ENCODE measurements at places on chromosomes 12 and 14.

DNA sequence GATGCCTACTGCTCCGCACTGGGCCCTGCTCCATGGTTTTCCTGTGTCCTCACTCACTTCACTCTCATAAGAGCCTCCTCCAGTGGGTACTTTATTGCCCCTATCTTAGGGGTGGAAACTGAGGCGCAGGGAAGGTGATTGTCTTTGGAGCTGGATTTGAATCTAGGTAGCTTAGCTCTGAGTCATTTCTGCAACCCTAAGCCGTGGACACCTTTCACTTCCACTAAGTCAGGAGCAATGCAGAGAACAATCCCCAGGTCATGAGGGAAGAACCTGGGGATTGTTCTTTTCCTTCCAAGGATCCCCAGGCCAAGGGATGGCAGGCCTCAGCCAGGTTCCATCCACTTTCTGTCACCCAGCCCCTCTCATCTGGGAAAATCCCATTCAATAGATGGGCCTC, 20.3 kb downstream of the VDR start:
- no peak for DNase-seq

DNA sequence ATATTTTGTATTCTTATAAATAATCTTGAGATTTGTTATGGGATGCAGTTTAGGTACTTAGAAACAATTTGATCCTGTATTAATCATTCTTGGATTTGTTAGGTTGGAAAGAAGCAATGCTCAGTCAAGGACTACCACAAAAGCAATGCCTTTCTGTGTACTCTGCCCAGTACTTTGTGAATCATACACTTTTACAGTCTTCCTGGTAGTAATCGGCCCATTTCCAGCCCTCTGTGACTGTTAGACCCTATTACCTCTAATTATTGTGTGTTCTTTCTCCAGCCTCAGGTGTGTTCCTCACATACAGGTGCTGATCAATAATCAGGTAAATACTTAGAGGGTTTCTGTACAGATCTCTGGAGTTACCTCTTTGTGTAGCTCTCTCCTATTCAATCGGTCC, 609.0 kb downstream of the KCNH5 start:
- no peak for DNase-seq

DNA sequence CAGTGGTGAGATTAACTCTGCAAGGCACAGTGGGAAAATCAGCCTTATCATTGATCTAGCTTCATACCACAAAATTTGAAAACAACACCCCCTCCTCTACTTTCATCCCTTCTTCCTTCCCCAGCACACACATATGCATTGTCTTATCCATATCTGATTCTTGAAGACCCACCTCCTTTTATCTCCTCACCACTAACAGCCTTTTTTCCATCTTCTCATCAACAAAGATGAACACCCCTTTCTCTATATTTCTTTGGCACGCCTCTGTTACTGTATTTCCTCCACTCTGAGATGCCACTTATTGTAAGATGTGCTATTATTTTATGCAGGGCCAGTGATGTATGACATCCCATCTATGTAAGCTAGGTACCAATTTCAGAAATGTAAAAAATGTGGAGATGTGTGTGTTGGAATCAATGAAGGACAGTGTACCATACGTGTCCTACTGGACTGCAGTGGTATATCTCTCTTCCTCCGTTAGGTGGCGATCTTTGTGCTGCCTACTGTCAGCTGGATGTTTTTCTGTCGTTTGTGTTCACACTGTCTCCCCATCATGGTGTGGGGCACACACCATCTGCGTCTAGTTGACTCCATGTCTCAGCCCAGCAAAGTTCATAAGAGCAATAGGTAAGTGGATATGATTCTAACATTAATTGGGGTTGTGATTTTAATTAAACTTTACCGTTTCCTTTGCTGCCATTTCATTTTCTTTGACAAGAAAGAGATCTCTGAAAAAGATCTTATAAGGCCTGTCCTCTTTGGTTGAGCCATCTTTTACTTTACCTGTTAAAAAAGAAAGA, 24.0 kb downstream of the CCDC38 start:
- DNase-seq: peak; percentile 4

- no peak for DNase-seq
These were observed 9.2 kb upstream of the RAD52 start for GRCh38 chr12:958588-959123.

DNA sequence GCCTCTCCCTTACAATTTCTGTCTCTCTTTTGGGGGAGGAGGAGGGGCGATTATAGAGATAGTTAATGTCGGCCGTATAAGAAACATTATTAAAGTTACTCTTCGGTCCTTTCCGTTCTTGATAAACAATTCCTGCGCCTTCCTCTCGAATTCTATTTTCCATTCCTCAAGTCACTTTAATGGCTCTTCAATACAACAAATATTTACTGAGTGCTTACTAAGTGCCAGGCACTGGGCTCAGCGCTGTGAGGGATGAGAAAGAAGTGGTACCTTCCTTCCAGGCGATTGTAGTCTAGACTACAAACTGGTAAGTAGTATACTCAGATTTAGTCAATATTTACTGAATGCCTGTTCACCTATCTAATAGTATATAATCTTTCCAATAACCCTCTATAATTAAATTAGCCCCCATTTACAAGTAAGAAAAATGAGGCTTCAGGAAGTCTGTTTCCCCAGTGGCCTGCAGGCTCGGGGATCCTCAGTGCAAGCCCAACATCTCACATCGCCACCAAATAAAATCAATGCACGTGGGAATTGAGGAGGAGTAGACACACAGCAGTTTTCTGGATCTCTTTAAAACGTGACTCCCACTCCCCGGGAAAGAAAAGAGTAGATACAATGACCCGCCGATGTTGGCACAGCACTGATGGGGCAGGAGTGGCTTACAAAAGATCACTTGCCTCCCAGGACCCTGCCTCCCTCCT, 589 bp upstream of the ZNF219 start:
- DNase-seq: no peak

- no peak for DNase-seq
These were observed 334.3 kb upstream of the SYT1 start for GRCh38 chr12:78530100-78530765.

Measured in activated T-helper 1 cell treated with Interleukin-2 at 50 U/mL for 16 hours (primary cell).